ENCODE measurements at places on chromosomes 2 and 18.
A peak's percentile ranks its signal among the peaks of the same experiment; 100 is the strongest.

DNA sequence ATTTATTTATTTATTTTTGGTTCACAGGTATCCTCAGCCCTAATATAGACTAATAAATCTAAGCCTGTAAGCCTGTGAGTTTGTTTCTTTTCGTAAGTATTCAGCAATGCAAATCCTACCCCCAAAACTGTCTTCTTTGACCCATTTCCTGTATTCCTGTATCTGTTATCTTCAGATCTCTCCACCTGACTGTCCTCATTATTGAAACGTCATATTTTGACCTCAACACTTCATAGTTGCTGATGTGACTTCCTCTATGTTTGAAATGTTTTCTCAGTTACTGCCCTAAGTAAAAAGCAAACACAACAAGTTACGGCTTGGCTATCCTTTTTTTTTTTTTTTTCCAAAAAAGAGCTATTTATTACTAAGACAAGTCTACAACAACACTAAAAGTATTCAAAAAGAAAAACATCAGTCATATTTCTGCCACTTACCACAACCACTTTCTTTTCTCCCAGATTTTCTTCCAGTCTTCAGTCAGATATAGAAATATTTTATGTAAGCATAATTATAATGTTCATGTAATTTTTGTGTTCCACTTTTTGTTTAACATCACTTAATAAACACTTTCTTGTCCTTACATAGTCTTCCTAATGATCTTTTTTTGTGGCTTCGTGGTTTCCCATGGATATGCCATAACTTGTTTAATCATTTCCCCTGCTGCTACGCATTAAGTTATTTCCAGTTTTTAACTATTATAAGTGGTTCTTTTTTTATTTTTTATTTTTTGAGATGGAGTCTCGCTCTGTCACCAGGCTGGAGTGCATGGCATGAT is 45.0 kb upstream of the EML4 start:
- DNase-seq: no peak
- H3K27ac ChIP-seq: peak overlapping the region; percentile 3
- H3K27me3 ChIP-seq: no peaks in the 10 kb centered on the region
- H3K4me3 ChIP-seq: peak overlapping the region; percentile 61
- H3K36me3 ChIP-seq: peaks cover 11% of the 10 kb centered on the region
- H3K4me1 ChIP-seq: peaks cover 61% of the 10 kb centered on the region

- H3K4me1 ChIP-seq: peaks cover 28% of the 10 kb centered on the region
- H3K27ac ChIP-seq: no peak within 1 kb of the TSS
- H3K4me3 ChIP-seq: peak within 1 kb of the TSS; percentile 83
- H3K36me3 ChIP-seq: no peaks in the 10 kb centered on the region
Measured at GRCh38 chr2:100819370-100820272, at the start of gene NPAS2. NPAS2 (plus strand) TSS chr2:100820139; CDS start chr2:100904755, 84,616 bp downstream.

DNA sequence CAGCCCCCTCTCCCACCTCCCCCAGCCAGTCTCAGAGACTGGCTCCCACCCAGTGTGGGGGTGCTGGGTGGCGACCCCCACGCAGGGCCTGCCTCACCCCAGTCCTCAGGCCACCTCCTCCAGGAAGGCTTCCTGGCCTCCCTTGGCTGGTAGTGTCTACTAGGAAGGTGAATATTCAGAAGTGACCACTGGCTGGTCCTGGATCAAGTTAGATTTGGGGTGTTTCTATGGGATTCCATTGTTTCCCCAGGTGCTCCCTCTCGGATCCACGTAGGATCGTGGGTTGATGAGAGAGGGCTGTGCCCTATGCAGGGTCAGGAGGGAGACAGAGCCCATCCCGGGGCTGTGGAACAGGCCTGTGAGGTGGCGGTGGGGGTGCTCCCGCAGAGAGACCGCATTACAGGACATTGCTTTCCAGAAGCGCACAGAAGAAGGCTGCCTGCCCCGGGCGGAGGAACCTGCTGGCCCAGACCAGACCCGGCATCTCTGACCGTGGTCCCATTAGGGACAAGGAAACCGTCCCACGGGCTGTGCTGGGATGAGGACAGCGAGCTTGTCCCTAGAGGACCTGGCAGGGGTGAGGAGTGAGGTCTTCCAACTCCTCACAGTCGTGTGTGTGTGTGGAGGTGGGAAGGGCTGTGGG is 3.3 kb downstream of the PDCD1 start:
- no peak overlapping the region for H3K27ac ChIP-seq
- no peak for DNase-seq
- peaks cover 32% of the 10 kb centered on the region for H3K4me1 ChIP-seq
- H3K36me3 ChIP-seq: no peaks in the 10 kb centered on the region

GRCh38 chr2:25632396-25632795 is 41.0 kb downstream of the DTNB start:
- no peak overlapping the region for H3K27ac ChIP-seq
- no peak overlapping the region for H3K4me3 ChIP-seq
- no peaks in the 10 kb centered on the region for H3K4me1 ChIP-seq
- H3K27me3 ChIP-seq: no peaks in the 10 kb centered on the region
- no peak for DNase-seq

GRCh38 chr2:212505586-212505985 is 33.0 kb downstream of the ERBB4 start:
- no peak overlapping the region for H3K4me3 ChIP-seq
- H3K27ac ChIP-seq: no peak overlapping the region
- no peaks in the 10 kb centered on the region for H3K27me3 ChIP-seq
- no peaks in the 10 kb centered on the region for H3K4me1 ChIP-seq
- H3K36me3 ChIP-seq: no peaks in the 10 kb centered on the region
- no peak for DNase-seq
